ENCODE measurements at places on chromosomes 5 and 9. TPM values are rescaled to one million over a fixed set of nuclear protein-coding genes. Genes with fewer than 3 reads are reported as not detected.

Gene LCN9
- total RNA-seq: not detected

Gene OTP
- not detected for total RNA-seq

Gene HSPB3
- not detected for total RNA-seq

Gene CDH6
- not detected for total RNA-seq

Gene INSL4
- not detected for total RNA-seq

GRCh38 chr5:6399980-6400910 lies 21.9 kb upstream of the MED10 start:
- DNase-seq: no peak

DNA sequence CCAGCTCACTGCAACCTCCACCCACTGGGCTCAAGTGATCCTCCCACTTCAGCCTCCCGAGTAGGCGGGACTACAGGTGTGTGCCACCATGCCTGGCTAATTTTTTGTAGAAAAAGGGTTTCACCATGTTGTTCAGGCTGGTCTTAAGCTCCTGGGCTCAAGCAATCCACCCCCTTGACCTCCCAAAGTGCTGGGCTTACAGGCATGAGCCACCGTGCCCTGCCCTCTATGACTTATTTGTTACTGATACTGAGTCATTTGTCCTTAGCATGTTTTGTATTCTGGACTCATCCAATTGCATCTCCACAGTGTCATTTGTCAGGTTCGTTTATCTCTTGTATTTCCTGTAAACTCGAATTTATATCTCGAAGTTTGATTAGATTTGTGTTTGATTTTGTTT lies 2.7 kb upstream of the ITK start:
- DNase-seq: no peak

- DNase-seq: no peak
Observed at GRCh38 chr9:135488527-135488926, 8.9 kb downstream of the PPP1R26 start.

DNA sequence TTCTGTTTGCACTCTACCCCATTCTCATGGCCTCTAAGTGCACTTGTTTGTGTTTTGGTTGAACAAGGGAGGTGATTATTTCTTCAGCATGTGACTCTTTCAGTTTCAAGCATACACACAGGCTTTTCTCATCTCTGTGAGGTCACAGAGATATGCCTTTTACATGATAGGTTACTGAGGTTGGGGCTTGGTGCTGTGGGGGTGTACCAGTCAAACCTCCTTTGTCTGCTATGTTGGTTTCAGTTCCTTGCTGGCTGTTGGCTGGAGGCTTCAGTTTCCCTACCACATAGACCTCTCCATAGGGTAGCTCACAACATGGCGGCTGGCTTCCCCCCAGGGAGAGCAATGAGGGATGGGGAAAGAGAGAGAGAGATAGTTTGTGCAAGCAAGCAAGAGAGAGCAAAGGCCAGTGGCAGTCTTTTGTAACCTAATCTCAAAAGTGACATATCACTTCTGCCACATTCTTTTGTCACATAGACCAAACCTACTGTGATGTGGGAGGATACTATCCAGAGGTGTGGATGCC lies 96.7 kb upstream of the SEMA6A start:
- DNase-seq: no peak

- no peak for DNase-seq
Observed at GRCh38 chr5:152638996-152639552, 234.0 kb upstream of the NMUR2 start.

DNA sequence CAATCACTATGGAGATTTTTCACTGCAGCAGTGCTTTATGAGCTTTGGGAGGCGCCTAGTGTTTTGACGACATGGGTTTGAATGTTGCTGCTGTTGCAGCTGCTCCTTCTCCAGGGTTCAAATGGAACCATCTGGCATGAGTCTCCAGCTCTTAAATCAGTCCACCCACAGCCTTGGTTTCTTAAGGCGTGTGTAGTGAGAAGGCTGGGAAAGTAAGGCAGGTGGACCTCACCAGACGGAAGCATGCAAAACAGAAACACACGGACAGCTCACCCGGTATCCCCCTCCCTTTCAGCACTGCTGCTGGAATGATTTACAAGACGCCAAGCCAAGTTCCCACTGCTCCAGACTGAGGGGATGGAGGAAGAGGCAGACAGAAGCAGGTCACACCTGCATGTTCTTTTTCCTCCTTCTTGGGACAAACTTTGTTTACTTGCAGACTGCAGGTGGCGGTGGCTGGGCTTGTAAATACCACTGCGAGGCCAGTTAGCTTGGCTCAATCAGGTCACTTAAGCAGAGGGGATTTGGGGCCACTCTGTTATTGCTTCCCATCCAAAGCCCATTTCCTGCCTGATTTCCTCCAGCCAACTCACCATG lies 47.4 kb downstream of the ADAM19 start:
- DNase-seq: no peak

GRCh38 chr5:147674411-147674810 lies 108.1 kb downstream of the JAKMIP2 start:
- no peak for DNase-seq

- no peak for DNase-seq
Observed at GRCh38 chr9:4106081-4106759, 193.6 kb downstream of the GLIS3 start.

GRCh38 chr5:107502676-107503060 lies 168.1 kb downstream of the EFNA5 start:
- DNase-seq: no peak
